ENCODE measurements at places on chromosomes 12 and 14. TPM values are rescaled to one million over a fixed set of nuclear protein-coding genes. Genes with fewer than 3 reads are reported as not detected.
A peak's percentile ranks its signal among the peaks of the same experiment; 100 is the strongest.

The ERBB3 gene
- 196 TPM for total RNA-seq

The BCDIN3D gene
- total RNA-seq, result 5.9 TPM

The ARMH4 gene
- 1.8 TPM for total RNA-seq

The PLEKHH1 gene
- 19.9 TPM for total RNA-seq

The ERC1 gene
- total RNA-seq, result 42.7 TPM

The C12orf60 gene
- total RNA-seq, result 0.49 TPM

The NPFF gene
- not detected for total RNA-seq

The TMEM132C gene
- 3.4 TPM for total RNA-seq

The SH2B3 gene
- total RNA-seq, result 9.1 TPM

The SSTR1 gene
- total RNA-seq, result 0.07 TPM

The LHX5 gene
- total RNA-seq, result not detected

GRCh38 chr14:44029933-44030332 lies 477.1 kb downstream of the FSCB start:
- DNase-seq, result peak; percentile 21

- no peak for DNase-seq
Measured at GRCh38 chr12:113413488-113413939, 8.7 kb upstream of the SDSL start.

GRCh38 chr12:122336015-122336946 lies 70.0 kb upstream of the VPS33A start:
- peak; percentile 23 for DNase-seq

GRCh38 chr12:93808169-93808899 lies 131.2 kb downstream of the CRADD start:
- no peak for DNase-seq

DNA sequence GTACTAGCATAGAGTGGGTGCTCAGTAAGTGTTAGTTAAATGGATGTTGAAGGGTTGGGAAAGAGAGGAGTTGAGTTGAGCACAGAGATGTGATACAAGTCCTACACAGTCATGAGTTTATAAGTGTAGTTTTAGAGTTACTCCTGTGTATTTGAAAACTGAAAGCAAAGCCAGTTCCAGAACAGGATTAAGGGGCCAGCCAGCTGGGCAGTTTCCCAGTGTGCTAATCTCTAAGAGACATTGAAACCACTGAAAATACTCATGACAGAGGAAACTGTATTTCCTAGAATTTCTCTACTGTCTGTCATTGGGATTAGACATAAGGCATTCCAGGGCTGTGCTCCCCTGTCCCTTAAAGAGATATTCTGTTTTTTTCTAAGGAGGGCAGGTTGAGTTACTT lies 101.0 kb downstream of the DERA start:
- no peak for DNase-seq

- DNase-seq, result no peak
Measured at GRCh38 chr12:19095756-19096480, 33.6 kb upstream of the PLEKHA5 start.

- DNase-seq, result no peak
Measured at GRCh38 chr12:119374635-119375034, 40.1 kb downstream of the CCDC60 start.

DNA sequence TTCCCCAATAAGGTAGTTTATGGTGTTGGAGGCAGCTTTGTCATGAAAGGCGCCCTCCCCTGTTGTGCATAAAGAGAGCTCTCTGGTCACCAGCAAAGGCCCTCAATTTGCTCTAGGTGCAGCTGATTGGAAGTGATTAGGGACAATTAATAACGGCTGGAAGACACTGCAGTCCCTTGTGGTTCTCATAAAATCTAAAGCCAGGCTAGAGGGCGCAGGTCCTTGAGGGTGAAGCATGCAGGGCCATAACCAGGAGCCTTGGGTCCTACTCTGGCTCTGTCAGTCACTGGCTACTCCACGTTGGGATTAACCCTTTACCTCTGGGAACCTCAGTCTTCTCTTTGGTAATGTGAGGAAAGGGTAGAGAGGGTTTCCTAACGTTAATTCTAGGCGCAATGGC lies 1.9 kb downstream of the DAAM1 start:
- DNase-seq, result no peak

DNA sequence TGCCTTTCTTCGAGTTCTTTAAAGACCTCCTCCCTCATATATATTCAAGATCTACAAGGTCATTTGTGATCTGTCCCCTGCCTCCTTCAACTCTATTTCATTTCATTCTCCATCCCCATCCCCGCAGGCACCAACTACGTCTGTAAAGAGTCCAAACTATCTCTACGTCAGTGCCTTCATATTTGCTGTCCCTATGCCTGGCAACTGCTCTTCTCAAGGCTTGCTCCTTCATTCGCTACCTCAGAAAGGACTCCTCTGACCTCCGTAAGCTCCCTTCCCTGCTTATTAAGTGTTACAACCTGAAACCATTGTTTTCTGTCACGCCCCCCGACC lies 650 bp downstream of the LLPH start:
- DNase-seq, result no peak

DNA sequence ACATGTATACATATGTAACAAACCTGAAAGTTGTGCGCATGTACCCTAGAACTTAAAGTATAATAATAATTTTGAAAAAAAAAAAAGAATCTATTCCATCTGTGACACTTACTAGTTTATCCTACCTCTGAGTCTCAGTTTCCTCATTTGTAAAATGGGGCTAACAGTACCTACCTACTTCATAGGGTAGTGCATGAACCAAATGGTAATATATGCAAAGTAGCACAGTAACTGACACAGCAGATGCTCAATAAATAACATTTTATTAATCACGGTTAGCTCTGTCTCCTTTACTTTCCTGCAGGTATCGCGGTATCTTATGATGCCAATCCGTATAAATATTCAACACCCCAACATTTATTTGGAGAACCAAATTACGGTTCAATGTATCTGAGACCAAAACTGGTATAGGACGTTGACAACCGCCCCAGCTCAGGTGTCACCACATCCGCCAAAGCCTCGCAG lies 703 bp downstream of the TMED10 start:
- DNase-seq, result no peak

- no peak for DNase-seq
Measured at GRCh38 chr14:51008446-51008845, 64.2 kb upstream of the PYGL start.

- no peak for DNase-seq
Measured at GRCh38 chr14:98932431-98933325, 339.3 kb downstream of the BCL11B start.

GRCh38 chr14:104731320-104732294 lies 7.6 kb downstream of the ADSS1 start:
- DNase-seq, result no peak

- no peak for DNase-seq
Measured at GRCh38 chr12:118633071-118633470, 256.7 kb downstream of the SUDS3 start.

- DNase-seq, result peak; percentile 94
Measured at GRCh38 chr12:111766608-111767361, at the start of gene ALDH2. Gene ALDH2, plus strand, starts transcription at chr12:111766933. Its CDS starts 50 bp downstream, at chr12:111766983.

- DNase-seq, result no peak
Measured at GRCh38 chr12:81988362-81988761, 229.2 kb upstream of the PPFIA2 start.

- DNase-seq, result no peak
Measured at GRCh38 chr14:65485516-65485915, 73.0 kb downstream of the FUT8 start.

DNA sequence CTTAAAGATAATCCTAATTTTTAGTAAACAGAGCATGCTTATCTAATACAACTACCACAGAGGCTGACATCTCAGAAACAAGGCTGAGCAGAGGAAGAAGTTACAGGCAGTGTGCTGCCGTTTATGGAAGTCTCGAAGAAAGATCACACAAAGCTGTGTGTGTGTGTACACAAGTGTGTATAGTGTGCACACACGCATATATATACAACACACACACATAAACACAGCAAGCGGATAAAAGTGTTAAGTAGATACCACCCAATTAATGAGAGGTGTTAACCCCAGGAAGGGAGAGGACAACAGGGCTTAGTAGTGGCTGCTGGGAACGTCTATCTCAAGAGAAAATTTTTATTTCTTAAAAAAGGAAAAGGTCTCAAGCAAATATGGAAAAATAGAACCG lies 15.3 kb downstream of the CCDC88C start:
- no peak for DNase-seq

GRCh38 chr12:26878661-26879119 lies 45.7 kb upstream of the ITPR2 start:
- DNase-seq, result peak; percentile 93

DNA sequence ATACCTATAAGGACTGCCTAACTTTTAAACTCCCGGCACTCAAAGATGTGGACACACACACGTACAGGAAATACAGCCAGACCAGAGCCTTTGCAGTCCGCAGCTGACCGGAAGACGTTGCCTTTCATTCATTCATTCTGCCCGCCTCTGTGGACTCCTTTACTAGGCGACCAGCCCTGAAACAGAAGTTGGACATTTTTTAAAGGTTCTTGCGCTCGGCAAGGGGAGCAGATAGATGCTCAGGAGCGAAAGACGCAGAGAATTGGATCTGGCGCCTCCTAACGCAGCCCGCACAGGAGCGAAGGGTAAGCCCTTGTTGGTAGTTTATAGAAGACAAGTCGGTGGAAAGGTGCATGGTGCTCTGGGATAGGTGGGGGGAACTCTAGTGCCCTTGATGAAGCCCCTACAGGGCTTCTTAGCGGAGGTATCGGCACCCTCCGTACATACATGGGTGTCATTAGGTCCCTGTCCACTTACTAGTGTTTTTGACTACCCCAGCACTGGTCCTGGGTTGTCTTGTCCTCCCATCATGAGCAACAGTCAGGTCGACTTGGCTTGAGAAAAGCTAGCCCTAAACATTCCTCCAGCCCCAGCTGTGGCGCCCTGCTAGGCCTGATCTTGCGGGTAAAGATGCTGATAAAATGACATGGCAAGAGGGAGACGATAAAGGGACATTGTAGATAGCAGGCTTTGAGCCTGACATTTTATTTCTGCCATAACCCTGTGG lies at the start of gene KDM2B:
KDM2B (minus strand) TSS at position 65 of the 727 bp plus-strand sequence. CDS start 112 bp downstream, outside the sequence.
- DNase-seq, result no peak

DNA sequence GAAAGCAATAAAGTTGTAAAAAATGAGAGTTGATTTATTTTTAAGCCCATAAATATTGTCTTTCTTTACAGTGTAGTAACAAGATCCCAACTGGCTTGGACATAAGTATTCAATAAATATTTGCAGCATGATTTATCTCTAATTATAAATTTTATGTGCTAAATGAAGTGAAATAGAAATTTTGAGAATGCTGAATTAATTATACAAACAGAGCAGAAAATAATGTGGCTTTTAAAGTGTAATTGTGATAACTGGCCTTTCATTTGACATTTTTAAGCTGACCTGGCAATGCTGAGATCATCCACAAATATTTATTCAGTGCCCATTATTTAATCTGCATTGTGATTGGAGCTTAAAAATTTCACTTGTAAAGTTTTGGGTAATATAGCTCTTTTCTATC lies 201.6 kb upstream of the NAV3 start:
- DNase-seq, result no peak

GRCh38 chr12:97308576-97309198 lies 153.9 kb upstream of the RMST start:
- no peak for DNase-seq

- no peak for DNase-seq
Measured at GRCh38 chr12:119692997-119693396, 25.1 kb downstream of the PRKAB1 start.

GRCh38 chr14:69079747-69080146 lies 73.2 kb downstream of the DCAF5 start:
- DNase-seq, result no peak
